Dorsolateral prefrontal cortex (tissue), 122 donors: ENCODE measurements at places on chromosomes 3 and 15.
A peak's percentile ranks its signal among the peaks of the same experiment; 100 is the strongest.

GRCh38 chr3:69097407-69098086 is 12.8 kb downstream of the ARL6IP5 start:
- no peak for DNase-seq

GRCh38 chr15:64143276-64143675 is 8.3 kb upstream of the SNX22 start:
- DNase-seq = no peak

- no peak for DNase-seq
Observed at GRCh38 chr3:179615458-179616173, 11.0 kb downstream of the NDUFB5 start.

DNA sequence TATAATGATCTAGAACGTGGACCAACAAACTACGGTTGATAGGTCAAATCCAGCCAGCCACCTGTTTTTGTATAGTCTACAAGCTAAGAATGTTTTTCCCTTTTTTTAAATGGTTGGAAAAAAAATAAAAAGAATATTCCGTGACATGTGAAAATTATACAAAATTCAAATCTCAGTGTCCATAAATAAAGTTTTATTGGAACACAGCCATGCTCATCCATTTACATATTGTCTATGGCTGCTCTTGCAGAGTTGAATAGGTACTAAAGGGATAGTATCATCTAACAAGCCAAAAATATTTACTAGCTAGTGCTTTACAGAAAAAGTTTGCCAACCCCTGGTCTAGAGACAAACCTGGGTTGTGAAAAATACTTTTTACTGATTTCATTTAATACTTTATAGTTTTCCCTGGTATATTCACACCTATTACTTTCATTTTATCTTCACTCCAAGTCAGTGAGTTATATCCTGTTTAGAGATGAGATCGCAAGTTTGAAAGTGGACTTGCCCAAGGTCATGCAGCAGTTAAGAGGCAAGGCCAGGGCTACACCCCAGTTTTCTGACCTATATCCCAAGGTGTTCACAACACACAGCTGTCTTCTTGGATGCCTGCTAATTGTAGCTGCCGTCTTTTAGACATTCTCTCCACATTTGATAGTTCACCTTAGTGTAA is 58.4 kb downstream of the IGF2BP2 start:
- DNase-seq = no peak

- DNase-seq = no peak
Observed at GRCh38 chr3:158103081-158103886, 2.9 kb downstream of the SHOX2 start.

DNA sequence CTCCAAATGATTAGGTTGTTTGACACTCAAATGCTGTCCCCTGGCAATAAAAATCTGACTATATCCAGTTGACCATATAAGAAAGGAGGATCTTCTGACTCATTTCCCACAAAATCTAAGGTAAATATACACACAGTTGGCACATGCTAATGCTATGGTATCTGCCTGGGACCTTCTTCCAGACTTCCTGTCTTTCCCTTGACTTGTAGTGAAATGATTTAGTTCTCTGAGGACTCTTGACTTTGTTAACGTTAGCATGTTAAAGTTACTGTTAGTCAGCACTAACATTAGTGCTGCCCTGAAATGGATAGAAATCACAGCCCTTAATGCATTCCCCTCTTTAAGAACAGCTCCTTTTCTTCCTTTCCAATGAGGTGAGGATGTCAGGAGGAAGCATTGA is 124.3 kb upstream of the LSAMP start:
- no peak for DNase-seq

- DNase-seq = no peak
Observed at GRCh38 chr3:194806991-194807630, 121.4 kb downstream of the FAM43A start.

GRCh38 chr15:66802025-66803001 is 100.3 kb downstream of the SMAD6 start:
- no peak for DNase-seq

DNA sequence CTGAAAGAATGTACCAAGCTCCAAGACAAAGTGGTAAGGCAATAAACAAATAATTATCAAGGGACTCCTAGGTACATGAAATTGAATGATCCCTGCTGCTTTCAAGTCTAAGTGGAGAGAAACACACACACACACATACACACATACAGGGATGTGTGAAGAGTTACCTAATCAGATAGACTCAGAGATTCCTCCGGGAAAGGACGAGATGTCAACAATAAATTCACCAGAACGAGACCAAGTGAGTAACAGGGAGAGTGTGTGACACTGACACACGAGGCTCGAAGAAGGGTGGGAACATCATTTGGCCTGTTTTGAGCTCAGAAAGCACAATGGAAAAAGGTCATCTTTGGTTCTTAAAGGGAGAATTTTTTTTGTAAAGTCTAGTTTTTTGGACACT is 13.4 kb downstream of the LRIG1 start:
- no peak for DNase-seq

DNA sequence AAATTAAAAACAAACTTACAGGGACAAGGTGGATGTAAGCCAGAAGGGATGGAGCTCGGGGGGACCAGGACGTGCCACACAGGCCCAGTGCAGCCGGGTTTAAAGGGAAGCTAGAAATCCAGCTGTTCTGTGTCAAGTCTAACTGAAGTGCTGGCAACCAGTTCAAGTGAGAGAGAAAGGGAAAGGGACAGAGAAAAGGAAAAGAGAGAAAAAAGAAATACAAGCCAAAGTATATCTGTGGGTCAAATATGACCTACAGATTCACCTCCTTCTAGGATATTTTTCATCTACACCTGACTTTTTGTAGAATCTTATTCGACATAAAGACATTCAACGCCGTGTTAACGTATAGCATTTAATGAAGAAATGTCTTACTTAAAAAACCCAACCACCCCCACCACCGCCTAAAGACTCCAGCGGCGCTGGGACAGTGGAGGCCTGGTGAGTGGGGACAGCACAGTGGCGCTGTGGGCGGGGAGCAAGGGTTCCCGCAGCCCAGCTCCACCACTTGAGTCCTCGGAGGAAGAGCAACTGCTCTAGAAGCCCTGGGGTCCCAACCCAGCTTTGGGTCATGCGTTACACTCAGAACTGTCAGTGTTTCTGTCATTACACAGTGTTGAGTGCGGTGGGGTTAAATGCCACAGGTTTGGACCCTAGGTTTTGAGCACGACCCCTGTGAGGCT is 62.3 kb downstream of the CHSY1 start:
- no peak for DNase-seq

DNA sequence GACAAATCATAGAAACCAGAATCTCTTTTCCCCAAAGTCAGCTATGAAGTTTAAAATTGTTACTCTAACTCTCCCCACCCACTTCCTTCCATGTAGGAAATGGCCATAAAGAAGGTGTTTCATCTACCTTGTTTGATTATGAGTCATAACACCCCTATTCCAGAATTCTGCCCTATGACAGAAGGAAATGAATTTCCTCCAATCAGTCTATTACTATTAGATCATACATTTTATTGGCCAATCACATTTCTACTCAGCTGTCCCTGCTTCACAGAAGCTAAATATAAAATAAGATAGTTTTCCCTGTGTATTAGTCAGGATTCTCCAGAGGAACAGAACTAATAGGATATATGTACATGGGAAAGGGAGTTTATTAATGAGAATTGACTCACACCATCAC is 102.1 kb downstream of the TGFBR2 start:
- DNase-seq = no peak

GRCh38 chr3:149473357-149474249 is 894 bp upstream of the TM4SF4 start:
- DNase-seq = no peak

- DNase-seq = no peak
Observed at GRCh38 chr15:86664581-86664980, 584.9 kb downstream of the AGBL1 start.

DNA sequence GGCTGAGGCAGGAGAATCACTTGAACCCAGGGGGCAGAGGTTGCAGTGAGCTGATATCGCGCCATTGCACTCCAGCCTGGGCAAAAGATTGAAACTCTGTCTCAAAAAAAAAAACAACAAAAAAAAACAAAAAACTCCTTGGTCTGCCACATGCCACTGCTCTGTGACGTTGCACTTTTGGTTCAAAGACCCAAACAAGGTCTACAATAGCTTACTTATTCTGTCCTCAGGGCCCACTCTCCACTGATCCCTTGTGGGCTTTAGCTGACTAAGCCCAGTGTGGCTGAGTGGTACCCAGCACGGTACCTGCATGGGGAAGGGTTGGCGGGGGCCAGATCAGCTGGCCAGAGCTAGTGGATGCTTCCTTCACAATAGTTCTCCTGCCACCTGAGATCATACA is 1.8 kb downstream of the MON1A start:
- no peak for DNase-seq

- DNase-seq = no peak
Observed at GRCh38 chr3:175869404-175869803, 1010.3 kb downstream of the NAALADL2 start.

GRCh38 chr3:151356794-151357462 is 27.6 kb upstream of the P2RY13 start:
- no peak for DNase-seq

DNA sequence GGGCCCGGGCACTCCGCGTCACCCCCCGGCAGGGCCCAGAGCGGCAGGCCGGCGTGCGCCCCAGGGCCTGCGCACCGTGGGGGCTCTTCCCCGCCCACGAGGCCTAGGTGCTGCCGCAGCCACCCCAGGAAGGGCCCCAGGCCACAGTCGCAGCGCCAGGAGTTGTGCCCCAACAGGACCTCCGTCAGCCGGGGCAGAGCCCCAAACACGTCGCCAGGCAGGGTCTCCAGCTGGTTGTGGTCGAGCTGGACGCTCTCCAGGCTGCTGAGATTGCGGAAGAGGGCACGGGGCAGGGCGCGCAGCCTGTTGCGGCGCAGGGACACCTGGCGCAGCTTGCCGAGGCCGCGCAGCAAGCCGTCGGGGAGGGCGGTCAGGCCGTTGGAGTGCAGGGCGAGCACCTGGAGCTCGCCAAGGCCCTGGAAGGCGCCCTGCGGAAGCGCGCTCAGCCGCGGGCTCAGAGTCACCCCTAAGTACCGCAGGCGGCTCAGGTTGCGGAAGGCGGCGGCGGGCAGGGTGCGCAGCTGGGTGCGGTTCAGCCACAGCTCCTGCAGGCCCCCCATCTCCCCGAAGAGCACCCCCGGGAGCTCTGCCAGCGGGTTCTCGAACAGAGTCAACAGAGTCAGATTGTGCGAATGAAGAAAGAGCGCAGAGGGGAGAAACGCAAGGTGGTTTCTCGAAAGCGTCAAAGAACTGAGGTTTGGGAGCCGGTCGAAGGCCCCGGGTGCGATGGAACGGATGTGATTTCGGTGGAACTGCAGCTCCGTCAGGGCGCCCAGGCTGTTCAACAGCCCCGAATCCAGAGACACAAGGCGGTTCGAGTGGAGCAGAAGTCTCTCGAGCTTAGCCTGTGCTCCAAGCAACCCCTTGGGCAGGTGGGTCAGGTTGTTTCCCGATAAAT is 2.0 kb downstream of the GP5 start:
- DNase-seq = no peak

DNA sequence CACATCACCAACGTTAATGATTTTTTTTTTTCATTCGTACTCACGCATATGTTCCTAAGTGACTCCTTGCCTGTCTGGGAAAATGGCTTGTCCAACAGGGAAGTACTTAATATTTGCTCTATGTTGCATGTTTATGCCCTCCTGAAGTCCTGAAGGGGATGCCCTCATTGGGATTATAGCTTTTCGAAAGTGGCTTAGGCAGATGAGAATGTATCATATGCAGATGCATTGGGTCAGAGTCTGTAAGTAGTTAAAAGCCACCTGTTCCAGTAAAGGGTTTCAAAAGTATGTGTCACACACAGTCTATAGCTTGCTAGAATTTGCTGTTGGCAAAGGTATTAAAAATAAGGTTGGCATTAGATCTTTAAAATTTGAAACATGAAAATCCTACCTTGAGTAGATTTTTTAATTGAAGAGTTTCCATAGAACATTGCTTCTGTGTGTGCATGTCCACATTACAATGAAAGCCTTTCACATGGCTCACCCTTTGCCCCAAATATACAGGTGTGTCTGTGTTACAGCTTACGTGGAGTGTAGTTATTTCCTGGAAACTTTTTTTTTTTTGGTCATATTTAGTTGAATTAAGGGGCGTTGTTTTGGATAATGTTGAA is 2.1 kb downstream of the ABHD17C start:
- no peak for DNase-seq

DNA sequence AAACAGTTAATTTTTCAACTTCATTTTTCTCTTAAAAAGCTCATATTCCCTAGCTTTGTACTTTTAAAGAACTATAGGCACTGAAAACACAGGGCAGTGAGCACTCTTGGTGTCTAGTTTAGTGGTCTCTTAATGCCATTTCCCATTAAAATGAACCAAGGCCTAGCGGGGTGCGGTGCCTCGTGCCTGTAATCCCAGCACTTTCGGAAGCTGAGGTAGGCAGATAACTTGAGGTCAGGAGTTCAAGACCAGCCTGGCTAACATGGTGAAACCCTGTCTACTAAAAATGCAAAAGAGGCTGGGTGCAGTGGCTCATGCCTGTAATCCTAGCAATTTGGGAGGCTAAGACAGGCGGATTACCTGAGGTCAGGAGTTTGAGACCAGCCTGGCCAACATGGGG is 45.5 kb downstream of the LDHAL6B start:
- DNase-seq = no peak

DNA sequence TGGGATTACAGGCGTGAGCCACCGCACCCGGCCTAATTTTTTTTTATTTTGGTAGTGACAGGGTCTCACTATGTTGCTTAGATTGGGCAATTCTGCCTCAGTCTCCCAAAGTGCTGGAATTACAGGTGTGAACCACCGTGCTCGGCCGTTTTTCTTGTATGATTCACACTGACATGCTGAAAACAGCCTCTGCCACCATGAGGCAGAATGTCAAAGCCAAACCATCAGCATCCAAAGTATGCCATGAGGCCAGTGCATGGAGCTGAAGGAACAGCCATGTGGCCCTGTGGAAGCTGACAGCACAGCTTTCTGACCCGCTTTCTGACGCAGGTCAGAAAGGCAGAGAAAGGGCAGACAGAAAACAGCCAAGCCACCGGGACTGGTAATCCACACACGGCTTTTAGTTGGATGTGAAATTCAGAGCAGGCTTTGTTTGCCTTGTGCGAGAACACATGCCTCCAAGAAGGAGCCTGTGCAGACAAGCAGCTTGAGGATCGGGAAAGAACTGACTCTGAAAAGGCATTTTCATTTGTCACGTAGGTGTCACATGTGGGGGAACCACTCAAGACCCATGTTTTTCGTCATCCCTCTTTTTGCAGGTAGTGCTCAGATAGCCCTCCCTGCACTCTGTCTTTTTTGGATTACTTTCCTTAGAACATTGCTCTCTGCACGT is 25.1 kb downstream of the XYLB start:
- no peak for DNase-seq

DNA sequence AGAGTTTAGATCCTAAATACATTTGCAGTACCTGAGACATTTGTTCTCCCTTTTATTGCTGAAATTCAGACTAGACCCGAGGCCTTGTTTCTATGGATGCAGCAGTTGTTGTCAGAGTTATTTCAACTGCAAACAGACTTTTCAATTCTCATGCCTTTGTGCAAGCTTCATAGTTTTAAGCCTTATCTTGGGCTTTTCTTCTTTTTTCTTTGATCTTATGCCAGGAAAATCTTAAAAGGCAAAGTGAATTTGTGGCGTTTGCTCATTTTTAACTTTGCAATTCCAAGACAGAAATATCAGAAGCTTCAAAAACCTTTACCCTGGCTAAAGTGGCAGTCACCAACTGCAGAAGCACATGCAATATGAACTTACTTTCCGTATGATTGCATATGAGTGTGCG is 576.7 kb downstream of the DIPK2A start:
- no peak for DNase-seq

- DNase-seq = peak; percentile 59
Observed at GRCh38 chr15:42921342-42921731, 759 bp upstream of the TTBK2 start.
